ENCODE measurements at places on chromosomes 5 and 9.
A peak's percentile ranks its signal among the peaks of the same experiment; 100 is the strongest.

- DNase-seq = no peak
Measured at GRCh38 chr5:57842364-57843058, 359.9 kb upstream of the ACTBL2 start.

DNA sequence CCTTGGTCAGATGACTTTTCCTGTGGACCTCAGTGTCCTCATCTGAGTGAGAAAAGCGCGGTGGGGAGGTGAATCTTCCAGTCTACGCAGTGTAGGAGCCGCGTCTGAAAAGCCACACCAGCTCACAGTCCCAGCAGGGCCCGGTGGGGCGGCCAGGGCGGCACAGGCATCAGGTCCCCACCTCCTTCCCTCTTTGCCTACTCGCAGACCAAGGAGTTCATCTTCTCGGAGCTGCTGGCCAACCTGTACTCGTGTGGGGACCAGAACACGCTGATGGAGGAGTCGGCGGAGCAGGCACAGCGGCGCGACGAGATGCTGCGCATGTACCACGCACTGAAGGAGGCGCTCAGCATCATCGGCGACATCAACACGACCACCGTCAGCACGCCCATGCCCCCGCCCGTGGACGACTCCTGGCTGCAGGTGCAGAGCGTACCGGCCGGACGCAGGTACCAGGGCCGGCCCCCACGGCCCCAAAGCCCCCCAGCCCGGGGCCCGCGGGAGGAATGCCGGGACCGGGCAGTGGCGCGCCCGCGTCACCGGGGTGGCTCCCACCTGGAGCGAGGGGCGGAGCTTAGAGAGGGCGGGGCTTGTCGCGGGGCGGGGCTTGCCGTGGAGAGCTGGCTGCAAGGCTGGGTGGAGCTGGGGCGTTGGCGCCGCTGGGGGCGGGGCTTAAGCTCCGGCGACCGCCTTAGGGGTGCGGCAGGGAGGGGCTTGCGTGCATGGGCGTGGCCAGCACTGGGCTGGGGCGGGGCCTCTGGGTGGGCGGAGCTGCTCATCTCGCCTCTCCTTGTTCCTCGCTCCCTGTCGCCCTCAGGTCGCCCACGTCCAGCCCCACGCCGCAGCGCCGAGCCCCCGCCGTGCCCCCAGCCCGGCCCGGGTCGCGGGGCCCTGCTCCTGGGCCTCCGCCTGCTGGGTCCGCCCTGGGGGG lies 25.6 kb downstream of the GOLGA2 start:
- DNase-seq = peak; percentile 88

DNA sequence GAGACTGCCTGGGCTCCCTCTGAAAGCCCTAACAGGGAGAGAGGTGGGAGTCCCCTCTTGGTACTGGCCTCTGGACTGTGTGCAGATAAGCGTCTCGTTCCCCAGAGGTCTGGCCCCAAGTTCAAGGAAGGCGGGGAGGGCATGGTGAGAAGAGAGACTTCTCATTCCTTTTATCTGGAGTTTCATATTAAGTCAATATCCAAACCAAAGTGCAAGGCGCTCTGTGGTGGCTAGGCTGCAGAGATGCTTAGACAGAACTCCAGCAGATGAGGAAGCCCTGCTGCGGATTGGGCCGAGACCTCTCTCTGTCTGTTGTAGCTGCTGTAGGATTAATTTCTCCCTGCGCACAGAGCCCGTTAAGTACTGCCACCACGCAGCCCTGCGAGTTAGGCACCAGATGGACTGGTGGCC lies 16.0 kb downstream of the MVB12B start:
- DNase-seq = no peak

GRCh38 chr5:7181841-7182240 lies 214.1 kb upstream of the ADCY2 start:
- no peak for DNase-seq

Measured in neuronal stem cell (in vitro differentiated cells).